ENCODE measurements at places on chromosomes 12 and 14.

DNA sequence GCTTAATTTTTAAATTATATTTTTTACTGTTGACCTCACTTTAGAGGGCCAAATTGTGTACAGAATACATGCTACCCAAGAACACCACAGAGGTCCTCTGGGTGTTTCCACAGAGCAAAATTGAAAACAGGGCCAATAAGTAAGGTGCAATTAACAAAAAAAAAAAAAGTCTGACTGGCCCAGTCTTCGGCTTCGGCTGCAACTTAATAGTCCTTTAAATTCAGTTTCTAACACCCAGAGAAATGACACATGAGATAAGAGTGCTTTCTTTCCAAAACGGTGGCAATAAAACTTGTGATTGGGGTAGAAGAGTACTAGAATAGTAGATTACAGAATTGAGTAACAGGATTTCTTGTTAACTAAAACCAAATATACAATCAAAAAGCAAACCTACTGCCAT is 81.3 kb downstream of the MED13L start:
- DNase-seq, result no peak

DNA sequence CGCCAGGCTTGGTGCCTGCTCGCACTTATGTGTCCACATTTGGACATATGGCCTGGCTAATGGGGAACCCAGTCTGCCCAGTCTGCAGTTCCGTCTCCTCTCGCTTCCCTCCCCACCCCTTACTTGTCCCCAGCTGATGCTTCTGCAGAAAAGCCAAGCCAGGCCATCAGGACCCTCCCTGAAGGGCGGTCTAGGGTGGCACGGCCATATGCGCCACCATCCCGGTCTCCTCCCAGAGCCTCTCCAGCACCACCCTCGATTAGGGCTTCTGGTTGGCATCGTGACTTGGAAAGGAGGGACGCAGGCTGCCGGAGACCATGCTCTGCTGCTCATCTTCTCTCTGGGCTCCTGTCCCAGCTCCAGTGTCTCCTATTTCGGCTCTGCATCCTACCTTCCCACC is 54.6 kb downstream of the CALM1 start:
- no peak for DNase-seq

DNA sequence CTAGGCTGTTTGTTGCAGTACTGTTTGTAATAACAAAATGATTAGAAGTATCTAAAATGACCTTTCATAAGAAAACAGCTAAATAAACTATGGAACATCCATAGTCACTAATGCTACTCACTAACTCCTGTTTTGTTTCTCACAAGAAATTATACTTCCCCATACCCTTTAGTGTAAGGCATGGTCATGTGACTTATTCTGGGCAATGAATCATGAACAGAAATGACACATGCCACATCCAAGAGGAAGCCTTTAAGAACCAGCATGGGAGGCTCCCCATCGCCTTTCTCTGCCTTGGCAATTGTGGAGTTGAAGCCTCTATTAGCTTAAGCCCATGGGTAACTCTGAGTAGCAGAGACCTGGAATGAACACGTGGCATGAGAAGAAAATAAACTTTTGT is 49.3 kb downstream of the KSR2 start:
- DNase-seq, result no peak

- DNase-seq, result no peak
These were observed 494.3 kb upstream of the USP15 start for GRCh38 chr12:61765926-61766325.

DNA sequence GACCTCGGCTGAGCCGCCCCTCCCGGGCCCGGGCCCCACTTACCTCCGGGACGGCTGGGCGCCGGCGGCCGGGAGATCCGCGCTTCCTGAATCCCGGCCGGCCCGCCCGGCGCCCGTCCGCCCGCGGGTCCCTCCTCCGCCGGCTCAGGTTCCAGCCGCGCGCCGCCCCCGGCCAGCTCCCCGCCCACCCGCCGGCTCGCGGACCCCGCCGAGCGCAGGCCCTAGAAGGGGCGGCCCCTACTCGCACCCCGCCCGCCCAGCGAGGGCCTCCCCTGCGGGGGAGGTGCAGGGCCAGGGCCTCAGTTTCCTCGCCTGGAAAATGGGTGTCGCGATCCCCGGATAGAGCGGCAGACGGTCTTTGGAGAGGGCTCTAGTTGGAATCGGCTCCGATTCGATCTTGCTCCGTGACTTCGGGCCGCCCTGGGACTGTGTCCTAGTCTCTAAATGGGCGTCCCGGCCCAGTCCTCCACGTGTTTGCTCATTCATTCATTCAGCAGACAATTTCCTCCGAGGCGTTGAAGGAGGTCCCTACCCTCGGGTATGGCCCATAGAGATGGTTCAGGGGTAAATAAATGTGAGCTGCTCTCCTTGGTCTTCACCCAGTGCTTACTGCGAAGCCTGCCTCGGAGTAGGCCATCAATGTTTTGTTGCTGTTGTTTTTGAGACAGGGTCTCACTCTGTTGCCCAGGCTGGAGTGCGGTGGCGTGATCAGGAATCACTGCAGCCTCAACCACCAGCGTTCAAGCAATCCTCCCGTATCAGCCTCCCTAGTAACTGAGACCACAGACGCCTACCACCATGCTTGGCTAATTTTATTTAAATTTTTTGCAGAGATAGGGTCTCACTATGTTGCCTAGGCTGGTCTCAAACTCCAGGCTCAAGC is at the start of gene TRPV4:
TSS of gene TRPV4 (minus strand) at position 92 of the 883 bp plus-strand sequence. CDS start 18,602 bp downstream, outside the sequence.
- DNase-seq, result no peak

- no peak for DNase-seq
These were observed 18.7 kb upstream of the HDAC7 start for GRCh38 chr12:47838286-47838931.

GRCh38 chr14:28407031-28407825 is 359.4 kb upstream of the FOXG1 start:
- no peak for DNase-seq

GRCh38 chr12:122563361-122563760 is 36.3 kb downstream of the KNTC1 start:
- DNase-seq, result no peak

DNA sequence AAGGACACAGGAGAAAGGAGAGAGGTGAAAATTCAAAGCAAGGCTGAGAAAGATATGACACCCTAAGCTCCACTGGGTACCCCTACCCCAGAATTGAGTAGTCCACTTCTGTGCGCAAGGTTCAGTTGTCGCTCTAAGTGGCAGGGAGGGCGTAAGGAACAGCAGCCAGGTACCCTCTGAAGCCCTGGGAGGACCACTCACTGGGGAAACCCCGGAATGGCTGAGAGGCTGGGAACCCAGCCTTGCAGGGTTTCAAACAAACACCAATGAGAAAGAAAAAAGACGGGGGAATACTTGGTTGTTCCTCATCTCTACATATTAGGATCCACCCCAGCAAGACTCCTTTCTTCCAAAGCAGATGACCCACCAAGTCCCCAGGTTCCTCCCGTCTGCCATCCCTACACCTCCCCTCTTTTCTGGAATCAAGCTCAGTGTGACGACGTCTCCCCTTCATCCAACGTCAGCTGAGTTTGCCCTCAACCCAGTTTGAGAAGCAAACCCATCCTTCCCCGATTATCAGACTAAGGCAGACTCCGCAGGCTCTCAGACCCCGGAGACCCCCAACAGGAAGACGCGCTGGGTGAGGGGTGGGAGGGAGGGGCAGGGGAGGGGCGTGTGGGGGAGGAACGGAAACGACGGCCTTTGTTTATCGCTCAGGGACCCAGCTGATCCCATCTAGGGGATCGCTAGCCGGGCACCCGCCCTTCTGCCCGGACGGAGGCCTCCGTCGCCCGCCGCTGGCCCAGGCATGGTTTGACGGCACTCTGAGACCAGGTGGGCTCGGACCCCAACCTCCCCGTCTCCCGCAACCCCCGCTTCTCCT is 795 bp downstream of the LMBR1L start:
- no peak for DNase-seq

GRCh38 chr12:7583471-7583870 is 79.9 kb upstream of the CD163 start:
- no peak for DNase-seq

- no peak for DNase-seq
These were observed 13.0 kb downstream of the KLRD1 start for GRCh38 chr12:10320643-10321042.

DNA sequence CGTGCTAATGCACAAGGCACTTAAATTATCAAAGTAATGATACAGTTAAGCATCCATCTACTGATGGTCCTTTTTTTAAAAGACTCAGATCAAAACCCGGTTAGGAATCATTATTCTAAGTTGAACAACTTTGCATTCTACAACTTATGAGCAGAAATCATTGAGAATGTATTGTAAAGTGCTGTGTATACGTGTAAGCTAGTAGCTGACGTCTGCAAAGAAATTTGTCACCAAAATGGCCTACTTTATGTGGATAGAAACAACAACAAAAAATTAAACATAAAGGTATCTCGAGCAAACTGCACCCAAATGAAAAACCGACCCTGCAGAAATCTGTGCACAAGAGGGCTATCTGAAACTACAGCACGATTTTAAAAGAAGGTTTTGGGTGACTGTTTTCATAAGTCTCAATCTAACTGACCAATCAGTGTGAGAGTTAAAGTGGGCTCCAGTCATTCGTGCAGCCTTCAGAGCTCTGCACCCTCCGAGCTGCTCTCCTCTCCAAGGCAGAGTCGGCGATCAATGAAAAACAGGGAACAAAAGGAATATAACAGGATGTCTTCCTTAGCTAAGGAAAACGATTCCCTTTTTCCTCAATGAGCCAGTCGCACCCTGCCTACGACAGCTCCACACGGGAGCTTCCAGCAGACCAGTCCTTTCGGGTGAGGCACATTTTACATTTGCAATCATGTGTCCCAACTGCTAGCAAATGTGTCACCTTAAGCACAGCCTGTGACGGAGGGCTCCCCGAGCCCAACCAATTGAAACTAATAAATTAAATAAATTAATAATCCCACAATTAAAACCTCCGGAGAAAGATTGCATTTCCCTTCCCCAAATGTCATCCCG is 200.7 kb upstream of the FOXN3 start:
- no peak for DNase-seq

DNA sequence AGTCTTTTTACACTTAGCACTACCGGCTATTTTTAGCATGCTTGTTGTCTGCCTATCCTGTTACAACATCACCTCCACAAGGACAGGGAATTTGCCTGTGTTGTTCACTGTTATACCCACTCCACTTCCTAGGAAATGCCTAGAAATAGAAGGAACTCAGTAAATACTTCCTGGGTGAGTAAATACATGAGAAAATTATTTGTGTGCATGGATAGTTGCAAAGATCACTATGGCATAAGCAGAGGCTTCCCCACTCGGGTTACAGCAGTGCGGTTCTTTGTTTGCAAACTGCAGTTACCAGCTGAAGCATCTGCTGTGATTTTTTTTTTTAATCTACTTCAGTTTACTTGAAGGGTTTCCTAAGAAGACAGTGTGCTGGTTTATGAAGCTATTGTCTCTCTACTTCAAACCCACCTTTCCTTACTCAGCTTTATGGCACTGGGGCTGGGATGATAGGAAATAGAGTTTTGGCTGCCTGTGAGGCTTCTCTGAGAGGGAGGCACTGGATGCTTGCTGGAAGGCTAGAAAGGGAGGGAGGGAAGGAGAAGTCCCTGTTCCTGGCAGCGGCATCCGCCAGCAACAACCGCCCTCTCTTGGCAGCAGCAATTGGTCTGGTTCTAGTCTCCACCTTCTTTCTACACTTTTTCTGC is 29.0 kb downstream of the PDE6H start:
- DNase-seq, result no peak

DNA sequence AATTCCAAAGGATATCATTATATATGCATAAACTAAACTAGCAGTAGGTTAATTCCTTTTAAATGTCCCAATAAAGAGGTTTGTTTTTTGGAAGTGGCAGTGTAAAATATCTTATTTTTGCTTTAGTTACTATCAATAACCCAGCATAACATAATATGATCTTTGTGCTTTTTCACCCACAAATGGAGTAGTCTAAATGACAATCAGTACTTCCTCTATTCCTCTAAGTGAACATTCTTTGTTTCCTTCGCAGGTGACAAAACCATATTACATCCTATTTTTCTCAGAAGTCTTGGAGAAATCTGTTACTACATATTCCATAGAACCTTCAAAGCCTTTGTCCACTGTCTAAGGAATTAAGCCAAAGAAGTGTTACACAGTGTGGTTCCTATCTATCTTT is 62.5 kb downstream of the MED13L start:
- DNase-seq, result no peak

DNA sequence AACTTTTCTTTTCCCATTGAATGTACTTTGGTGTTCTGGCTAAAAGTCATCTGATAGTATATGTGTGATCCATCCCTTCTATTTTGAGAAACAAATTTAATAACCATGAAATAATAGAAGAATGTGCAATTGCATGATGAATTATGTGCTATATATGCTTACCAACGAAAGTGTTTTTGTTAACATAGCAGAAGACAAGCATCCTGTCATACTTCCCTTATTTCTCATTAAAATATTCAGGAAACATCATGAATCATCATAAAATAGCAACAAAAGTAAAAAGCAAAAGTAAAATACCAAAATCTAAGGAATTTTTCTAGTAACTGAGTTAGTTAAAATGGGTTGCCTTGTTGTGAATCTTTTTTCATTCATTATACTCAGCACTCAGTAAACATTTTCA is 409.0 kb upstream of the PDE3A start:
- DNase-seq, result no peak

DNA sequence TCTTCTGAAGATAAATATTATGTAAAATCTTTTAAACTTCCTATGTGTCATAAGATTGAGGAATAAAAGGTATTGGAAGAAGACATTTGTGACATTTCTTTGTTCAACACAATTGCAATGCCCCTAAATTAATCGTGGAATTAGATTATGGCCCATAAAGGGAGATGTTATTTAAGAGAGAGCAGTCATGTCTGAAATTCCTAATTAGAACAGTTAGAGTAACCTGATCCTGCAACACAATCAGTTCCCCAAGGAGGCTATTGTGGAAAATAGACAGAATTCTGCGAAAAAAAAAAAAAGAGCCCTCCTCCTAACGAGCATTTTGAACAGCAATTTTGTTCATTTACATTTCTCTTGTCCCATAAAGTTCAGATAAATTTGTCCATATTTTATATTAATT is 339.5 kb downstream of the PAWR start:
- DNase-seq, result no peak
